GM12891 (cell line): ENCODE measurements at places on chromosomes 2 and 18.

GRCh38 chr2:210496512-210496911 lies 20.0 kb upstream of the LANCL1 start:
- DNase-seq, result no peak

- DNase-seq, result no peak
Observed at GRCh38 chr2:102126660-102127059, 15.9 kb upstream of the IL1R1 start.

DNA sequence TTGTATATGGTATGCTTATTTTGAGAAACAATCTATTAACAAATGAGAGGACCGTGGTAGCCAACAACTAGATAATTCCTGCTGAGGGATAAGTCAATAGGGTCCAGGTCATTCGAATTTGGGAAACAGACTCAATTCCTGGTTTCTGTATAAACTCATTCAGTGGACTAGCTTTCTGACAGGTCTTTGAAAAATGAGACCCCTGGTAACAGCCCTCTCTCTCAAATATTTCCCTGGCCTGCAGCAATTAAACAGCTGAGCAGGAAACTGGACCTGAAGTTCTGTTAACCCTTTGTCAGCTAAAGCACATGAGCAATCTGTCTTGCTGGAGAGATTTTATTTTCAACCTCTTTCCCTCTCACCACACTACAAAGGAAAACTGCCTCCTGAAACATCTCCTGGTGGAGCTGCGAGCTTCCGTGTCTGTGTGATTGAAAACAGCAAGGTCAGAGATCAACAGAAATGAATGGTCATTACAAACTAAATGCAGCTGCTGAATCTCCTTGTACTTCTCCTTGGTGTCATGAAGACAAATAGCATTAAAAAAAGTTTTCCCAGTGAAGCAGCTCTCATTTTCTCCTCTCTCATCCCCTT lies 70.3 kb upstream of the CCDC85A start:
- no peak for DNase-seq

GRCh38 chr18:13289481-13290205 lies 71.1 kb downstream of the LDLRAD4 start:
- DNase-seq, result no peak

GRCh38 chr18:34709750-34710441 lies at the start of gene DTNA:
Gene DTNA, plus strand, starts transcription at chr18:34710298. Its CDS starts 45,679 bp downstream, at chr18:34755977.
- DNase-seq, result no peak

- no peak for DNase-seq
Observed at GRCh38 chr2:23427976-23428375, 43.0 kb downstream of the KLHL29 start.

- DNase-seq, result no peak
Observed at GRCh38 chr18:8658858-8659485, 46.4 kb upstream of the MTCL1 start.

DNA sequence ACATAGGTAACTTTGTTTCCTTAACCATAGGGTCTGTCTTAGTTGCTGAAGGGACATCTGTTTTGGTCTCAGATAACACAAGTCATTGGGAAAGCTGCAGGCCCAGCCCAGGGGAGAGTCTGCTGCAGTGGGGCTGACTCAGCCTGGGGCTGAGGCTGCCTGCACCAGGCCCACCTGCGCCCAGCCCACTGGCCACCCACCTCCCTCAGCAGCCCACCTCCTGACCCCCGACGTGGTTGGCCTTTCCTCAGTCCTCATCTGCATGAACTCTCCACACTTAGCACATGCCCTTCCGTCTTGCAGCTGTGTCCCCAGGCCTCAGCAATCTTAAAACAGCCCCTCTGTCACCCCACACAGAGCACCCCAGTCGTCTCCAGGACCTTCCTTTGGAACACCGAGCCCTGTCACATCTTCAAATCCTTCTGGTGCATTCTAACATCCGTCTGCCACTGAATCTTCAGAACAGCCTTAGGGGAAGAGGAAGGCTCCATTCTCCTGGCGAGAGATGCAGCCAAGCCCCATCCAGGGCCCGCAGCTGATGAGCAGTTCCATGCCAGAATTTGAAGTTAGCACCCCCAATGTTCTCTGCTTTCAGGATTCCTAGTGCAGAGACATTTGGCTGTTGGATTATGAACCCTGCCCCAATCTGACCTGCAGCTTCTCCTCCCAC lies 231.4 kb downstream of the SEPTIN10 start:
- no peak for DNase-seq

DNA sequence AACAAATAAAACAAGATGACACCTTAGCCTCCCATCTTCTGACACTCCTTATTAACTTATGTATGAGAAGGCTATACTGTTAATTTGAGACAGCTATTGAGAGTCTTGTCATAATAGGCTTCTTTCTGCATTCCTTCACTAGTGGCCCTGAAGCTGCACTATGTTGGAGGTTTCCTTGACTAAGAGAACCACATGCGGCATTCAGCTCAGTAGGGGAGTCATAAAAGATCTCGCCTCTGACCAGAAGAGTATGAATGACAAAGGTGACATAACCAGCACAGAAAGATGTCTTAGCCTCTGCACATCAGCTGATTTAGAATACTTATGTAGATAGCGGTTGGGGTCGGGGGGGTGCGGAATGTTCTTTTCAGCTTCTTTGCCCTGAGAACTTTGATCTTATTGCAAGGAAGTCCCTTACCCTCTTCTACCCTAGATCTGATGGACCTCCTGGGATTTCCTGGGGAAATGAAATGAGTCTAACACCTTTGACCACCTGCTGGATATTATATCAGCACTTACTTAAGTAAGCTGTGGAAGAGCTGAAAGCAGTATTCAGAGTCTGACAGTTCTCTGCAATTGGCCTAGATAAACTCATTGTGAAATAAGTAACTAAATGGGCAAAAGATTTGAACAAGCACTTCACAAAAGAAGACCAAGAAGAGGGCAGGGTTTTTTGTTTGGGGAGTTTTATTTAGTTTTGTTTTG lies 24.2 kb downstream of the RBM45 start:
- DNase-seq, result no peak

DNA sequence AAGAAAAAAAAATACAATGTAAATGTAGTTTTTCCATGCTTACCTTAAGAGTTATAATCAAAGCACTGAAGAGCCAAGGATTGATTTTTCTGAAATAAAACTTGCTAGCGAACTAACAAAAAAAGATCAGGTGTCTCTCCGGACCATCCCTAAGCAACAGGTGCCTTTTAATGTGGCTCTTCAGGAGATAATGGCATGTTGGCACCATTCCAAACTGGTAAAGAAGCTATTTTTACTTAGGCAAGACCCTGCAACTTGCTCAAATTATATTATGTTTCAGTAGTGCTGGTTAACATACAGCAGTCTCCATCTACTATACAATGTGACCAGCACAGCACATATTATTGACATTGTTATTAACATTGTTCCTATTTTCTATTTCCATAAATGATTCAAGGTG lies 2.3 kb upstream of the GCC2 start:
- DNase-seq, result no peak

DNA sequence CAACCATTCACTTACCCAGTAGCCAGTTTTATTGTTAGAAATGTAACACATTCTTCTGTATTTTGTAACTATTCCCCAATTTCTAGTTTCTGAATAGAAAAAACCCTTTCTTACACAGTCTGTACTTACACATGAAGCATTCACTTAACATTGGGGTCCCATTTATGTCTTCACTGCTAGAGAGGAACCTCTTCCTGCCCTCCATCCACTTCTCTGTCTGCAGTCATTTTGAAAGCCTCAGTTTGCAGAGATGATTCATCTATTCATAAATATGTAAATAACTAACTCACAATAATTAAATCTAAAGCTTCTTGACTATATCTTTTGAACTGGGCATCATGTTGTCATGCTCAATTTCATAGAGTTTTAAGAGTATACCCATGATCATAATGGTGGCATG lies 55.9 kb downstream of the ZRANB3 start:
- no peak for DNase-seq

- no peak for DNase-seq
Observed at GRCh38 chr18:44683556-44683955, 2.9 kb downstream of the SETBP1 start.

- no peak for DNase-seq
Observed at GRCh38 chr2:70143314-70144150, 47.3 kb downstream of the C2orf42 start.
